ENCODE measurements at places on chromosomes 4 and X.

GRCh38 chrX:129759576-129760061 lies 20.1 kb upstream of the SASH3 start:
- no peak for DNase-seq

DNA sequence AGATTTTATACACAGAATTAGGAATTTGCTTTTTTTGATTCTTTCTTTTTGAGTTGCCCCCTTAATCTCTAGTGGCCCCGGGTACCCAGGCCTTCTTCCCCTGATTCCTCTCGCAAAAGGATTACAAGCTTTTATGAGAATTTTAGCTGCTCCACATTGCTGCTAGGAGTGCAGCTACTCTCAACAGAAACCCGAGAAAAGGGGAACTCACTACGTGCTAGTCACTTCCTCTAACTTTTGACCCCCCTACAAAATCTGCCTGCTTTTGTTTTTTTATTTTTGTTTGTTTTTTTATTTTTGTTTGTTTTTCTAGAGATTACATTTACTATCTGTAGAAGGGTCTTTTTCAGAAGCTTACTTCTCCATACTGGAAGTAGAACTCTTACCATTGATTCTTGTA lies 64.1 kb downstream of the ZNF81 start:
- DNase-seq, result no peak

DNA sequence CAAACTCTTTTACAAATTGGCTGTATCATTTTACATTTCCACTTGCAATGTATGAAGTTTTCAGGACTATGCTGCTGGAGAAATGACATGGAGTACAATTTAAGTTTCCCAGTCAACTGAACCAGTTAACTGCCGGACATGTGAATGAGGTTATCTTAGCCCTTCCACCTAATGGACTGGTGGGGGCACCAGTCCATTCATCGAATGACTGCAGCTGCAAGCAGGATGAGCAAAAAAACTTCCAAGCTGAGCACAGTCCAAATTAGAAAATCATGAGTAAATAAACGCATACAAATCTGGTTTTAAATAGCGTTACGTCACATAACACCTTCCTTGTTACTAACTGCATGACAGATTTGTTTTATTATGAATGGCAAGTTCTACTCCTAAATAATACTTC lies 1131.5 kb downstream of the PCDH18 start:
- no peak for DNase-seq

GRCh38 chr4:80876810-80877209 lies 153.7 kb upstream of the BMP3 start:
- DNase-seq, result no peak

- no peak for DNase-seq
Measured at GRCh38 chr4:105587841-105588240, 35.4 kb downstream of the ARHGEF38 start.

GRCh38 chrX:72169008-72169728 lies 12.4 kb upstream of the PIN4 start:
- DNase-seq, result no peak

DNA sequence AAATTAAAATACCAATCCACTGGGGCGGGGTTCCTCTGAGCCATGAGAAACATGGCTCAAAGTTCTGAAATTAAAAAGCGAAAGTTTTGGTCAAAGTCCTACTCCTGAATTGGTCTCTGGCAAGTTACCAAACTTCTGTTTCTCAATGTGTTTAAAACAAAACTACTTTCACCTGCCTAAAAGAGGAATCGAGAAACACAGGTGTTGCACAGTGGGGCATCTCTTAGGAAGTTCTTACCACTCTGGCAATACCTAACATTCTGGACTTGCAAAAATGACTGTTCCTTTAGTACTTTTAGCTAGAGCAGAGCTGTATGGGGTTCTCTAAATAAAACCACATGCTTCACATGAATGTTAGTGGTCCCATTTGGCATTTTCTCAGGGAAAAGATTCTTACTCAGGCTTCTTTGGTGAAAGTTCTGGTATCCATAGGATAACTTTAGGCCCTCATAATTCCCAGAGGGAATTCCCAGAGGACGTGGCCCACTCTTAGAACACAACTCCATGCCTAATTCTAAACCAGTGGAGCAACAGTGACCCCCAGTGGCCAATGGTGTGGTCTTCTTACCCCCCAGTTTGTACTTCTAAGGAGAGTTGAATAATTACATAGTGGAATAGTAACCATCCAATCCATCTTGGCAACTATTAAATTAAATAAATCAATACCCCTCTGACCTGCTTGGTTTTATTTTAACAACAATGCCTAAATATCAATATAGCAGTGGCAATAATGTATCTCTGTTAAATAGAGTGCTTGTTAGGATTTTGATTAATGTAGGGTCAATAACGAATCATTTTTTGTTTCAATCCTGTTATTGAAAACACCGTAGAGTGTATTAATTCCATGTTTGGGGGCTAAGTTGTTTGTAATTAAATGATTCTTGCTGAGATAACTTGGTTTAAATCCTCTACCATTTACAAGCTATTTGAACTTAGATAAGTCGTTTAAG lies 21.9 kb downstream of the BMP3 start:
- DNase-seq, result no peak

DNA sequence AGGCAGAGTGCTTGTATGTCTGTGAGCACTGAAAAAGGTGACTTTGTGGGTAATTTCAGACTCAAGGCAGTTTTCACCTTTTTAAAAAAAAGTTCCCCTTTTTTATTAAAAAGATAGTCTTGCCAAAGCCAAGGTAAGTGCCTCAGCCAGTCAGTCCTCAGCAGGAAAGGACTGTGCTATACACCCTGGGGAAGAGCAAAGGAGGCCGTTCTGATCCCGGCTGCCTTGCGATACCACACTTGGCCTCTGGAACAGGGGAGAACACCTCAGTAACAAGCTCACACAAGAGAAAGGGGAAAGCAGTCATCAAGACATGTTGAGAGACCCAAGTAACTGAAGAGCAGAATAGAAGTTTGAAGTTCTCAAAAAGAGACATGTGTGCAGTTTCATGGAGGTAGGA lies 541.7 kb downstream of the BCOR start:
- DNase-seq, result no peak

- no peak for DNase-seq
Measured at GRCh38 chrX:154827194-154828015, 7.1 kb downstream of the SMIM9 start.

GRCh38 chr4:81348778-81349094 lies 123.0 kb downstream of the RASGEF1B start:
- no peak for DNase-seq

- DNase-seq, result no peak
Measured at GRCh38 chr4:110224812-110225211, 26.4 kb upstream of the ELOVL6 start.

GRCh38 chr4:86279293-86279960 lies 80.4 kb downstream of the MAPK10 start:
- DNase-seq, result no peak

DNA sequence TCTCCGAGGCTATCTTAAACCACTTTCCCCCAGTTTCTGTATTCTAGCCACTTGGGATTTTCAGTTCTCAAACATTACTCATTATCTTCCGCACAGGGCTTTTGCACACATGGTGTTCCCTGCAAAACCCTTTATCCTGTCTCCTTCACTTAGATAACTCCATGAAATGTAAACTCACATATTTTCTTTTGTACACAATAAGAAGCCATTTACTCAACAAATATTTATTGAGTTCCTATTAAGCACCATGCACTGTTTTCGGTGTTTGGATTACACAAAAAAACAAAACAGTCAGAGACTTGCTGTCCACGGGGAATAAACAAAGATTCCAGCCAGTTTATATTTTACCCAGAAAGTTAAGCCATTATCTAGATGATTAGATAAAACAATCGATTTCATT lies 42.5 kb upstream of the UNC5C start:
- no peak for DNase-seq

GRCh38 chrX:22912616-22913015 lies 87.1 kb upstream of the DDX53 start:
- DNase-seq, result no peak

GRCh38 chrX:46477435-46477834 lies 67.8 kb downstream of the ZNF674 start:
- no peak for DNase-seq

GRCh38 chr4:110107866-110108265 lies 90.5 kb downstream of the ELOVL6 start:
- no peak for DNase-seq
